ENCODE measurements at places on chromosomes 2 and 18.

GRCh38 chr2:19505199-19506136 lies 147.0 kb upstream of the OSR1 start:
- no peak for DNase-seq

- DNase-seq, result no peak
These were observed 738.7 kb downstream of the EPHA4 start for GRCh38 chr2:220833446-220833845.

- no peak for DNase-seq
These were observed 321.1 kb downstream of the SATB2 start for GRCh38 chr2:199136681-199137080.

GRCh38 chr18:53603276-53603675 lies 621.2 kb downstream of the MBD2 start:
- DNase-seq, result no peak

DNA sequence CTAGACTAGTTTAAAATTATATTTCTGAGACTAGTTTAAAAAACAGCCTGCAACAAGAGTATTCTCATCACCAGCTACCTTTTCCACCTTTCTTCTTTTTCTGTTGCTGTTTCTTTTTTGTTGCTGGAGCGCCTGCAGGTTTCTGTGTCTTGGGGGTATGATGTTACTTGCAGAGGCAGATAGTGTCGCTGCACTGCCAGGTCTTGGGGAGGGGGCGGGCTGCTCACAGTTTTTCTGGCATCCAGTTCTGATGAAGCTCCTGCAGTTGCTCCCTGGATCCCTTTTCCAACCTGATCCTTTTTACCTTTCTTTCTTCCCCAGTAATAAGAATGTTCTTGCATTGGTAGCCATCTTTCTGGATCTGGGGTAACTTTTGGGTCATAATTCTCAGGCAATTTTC lies 8.0 kb upstream of the C18orf32 start:
- DNase-seq, result no peak

DNA sequence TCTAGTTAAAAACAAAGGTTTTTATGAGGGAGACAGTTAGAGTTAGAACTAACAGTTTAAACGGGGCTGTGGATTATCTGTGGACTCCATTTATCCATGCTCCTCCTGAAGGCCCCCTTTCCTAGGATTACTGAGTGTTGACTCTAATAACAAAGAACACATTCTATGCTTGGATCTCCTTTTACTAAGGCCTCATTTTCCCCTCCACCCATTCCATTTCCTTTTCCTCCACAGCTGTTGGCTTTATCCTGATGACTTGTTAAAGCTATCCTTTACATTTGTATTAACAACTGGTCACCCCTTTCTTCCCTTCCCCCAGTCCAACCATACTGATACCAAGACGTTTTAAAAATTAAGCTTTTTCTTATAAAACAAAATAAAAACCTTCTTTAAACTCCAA lies 220.6 kb downstream of the SRBD1 start:
- DNase-seq, result no peak

- no peak for DNase-seq
These were observed 269.0 kb downstream of the DCDC2C start for GRCh38 chr2:3972377-3972776.

DNA sequence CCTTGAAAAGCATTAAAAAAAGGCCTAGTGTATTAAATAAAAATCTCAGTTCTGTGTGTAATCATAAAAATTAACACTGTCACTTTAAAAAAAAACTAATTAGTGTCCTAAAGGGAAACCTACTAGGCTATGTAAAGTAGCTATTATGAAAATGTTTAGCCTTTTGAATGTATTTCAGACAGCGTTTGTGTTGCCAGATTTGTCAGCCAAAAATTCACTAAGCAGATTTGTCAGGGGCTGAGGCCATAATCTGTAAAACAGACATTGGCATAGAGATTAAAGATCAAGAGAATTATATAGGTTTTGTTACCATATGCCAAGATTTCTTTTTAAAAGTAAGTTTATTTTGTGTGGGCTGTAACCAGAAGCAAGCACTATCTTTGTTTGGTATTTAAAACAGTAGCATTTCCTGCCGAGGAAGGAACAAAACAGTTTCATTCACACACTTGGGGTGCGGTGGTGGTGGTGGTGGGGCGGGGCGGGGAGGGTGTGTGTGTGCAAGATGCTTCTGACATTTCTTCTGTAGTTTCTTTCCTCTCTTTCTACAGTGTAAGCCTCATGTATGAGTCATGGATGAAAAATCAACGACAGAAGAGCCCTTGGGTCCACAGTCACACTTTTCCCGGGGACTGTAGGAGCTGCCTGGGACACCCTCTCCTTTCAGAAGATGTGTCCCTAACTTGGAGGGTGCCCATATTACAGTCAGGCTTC lies 328.5 kb upstream of the FANCL start:
- peak; percentile 13 for DNase-seq
